ENCODE measurements at places on chromosomes 3 and 15.

DNA sequence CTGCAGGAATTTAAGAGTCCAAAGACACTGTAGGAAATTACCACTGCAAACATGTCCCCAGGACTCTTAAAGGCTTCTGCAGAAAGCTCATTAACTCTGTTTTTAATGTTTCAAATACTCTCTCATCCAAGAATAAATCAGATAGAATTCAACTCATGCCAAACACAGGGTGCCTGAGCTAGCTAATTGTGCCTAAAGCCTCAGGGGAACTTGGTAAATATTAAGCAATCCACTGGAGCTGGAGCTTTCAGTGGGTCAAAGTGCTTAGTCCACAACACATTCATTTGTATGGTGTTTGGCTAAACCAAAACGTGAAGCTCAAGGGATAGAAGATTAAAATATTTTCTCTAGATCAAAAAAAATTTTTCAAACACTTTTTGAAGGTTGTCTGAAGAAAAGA is 131.4 kb downstream of the THRB start:
- DNase-seq = no peak

GRCh38 chr15:40347559-40348473 is 3.0 kb upstream of the PHGR1 start:
- no peak for DNase-seq

DNA sequence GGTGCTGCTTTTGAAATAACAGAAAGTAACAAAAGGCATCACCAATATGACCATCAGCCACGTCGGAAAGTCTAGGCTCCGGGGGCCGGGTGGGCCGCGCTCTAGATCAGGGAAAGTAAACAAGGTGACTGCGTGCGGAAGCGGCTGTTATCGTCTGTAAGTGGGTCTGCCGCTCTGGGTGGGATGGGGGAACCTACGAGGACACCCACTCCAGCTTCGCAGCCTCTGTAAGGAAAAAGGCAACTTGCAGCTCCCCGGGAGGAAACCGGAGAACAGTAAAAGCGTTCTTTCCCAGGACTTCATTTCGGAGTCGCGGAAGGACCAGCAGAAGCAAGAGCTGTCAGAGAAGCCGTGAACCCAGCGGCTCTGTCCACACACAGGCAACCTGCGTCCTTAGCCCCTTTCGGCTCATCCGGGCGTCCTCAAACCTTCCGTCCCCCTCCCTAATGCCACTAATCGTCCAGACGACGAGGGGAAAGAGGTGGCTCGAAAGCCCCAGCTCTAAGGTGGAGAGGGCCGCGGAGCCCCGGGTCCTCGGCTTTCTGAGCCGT is 461 bp downstream of the XRN1 start:
- DNase-seq = peak; percentile 65

DNA sequence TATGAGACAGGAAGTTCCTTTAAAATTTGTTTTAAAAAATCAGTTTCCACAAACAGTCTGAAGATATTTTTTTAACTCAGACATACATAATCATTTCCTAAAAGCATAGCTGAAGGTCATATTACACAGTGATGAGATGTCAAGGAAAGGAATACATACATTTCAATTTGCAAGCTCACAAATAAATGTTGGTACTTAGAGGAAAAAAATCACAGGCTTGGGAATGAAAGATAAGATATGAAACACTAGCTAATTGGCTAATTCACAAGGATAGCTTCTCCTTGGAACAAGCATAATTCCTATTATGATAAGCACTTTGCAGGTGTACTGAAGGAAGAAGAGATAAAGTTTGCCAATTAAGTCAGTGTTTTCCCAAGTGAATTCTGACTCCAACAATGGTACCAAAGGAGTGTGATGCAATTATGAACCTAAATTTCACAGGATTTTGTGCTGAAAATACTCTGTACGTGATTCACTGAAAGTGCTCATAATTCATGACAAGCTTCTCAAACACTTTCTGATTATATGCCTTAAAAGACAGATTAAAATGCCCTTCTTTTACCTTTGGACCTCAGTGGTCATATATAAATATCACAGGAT is 112.4 kb downstream of the FRMD5 start:
- DNase-seq = no peak

DNA sequence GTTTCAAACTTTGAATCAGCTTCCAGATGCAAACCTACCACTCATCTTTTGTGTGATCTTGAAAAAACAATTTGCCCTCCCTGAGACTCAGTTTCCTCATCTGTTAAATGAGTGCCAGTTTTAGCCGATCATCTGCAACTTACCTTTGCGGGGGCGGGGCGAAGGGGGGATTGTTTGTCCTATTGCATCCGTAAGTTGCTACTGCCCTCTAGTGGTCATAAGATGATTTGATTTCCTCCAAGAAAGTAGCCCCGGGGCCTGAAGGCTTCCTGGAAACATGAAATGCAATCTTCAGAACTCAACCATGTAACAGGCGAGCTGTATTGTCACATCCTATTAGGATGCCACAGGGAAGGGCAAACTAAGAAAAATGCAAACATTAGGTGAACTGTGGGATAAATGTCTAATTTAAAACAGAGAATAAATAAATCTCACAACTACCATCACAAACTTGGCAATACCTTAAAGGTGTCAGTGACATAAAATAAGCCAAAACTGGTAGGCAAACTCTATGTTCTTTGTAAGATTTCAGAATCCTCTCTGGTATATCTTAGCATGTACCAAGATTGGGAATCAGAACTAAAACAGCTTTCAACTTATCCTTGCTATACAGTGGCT is 63.5 kb upstream of the CLDN18 start:
- DNase-seq = peak; percentile 56

DNA sequence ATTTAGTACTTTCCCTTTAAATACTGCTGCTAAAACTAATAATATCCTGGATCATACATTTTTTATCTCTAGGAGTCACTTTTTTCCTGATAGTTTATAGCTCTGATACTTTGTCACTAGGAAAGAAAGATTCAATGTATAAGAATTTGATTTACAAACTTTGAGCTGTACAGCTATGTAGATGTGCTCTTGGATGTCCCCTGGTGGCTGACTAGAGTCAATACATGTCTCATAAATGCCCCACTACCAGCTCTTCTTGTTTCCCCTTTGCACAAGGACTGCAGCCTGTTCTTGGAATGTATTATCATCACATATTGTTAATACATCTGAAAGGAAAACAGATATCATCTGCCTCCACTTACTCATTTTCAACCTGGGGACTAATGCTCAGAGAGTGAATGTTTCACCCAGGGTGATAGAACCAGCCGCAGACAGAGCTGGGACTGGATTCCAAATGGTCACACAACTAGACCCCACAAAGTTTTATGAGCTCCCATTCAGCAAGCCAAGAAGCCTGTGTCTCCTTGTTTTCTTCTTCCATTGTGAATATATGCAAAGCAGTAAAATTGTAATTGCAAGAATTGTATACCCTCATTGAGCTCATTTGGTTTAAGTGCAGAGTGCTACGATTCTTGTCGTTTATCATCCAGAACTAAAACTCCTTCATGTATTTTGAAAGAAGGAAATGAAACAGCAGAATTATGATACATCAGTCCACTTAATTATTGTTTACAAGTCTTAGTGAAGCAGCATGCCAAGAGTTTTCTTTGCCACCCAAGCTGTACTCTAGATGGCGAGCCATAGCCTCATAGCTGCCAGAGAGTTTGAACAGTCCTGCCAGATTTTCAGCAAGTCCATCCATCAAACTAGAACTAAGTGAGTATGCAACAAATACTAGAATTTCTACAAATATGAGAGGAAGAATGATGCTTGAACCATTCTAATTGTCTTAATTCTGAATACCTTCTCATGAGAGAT is 261.6 kb upstream of the LMCD1 start:
- peak; percentile 49 for DNase-seq

- no peak for DNase-seq
These were observed 297.9 kb downstream of the RYR3 start for GRCh38 chr15:33608714-33609113.

- no peak for DNase-seq
These were observed 13.1 kb downstream of the RYK start for GRCh38 chr3:134237454-134238145.

GRCh38 chr3:143771939-143772338 is 76.3 kb downstream of the SLC9A9 start:
- DNase-seq = no peak

- DNase-seq = no peak
These were observed 11.1 kb downstream of the RAD18 start for GRCh38 chr3:8952130-8952529.

DNA sequence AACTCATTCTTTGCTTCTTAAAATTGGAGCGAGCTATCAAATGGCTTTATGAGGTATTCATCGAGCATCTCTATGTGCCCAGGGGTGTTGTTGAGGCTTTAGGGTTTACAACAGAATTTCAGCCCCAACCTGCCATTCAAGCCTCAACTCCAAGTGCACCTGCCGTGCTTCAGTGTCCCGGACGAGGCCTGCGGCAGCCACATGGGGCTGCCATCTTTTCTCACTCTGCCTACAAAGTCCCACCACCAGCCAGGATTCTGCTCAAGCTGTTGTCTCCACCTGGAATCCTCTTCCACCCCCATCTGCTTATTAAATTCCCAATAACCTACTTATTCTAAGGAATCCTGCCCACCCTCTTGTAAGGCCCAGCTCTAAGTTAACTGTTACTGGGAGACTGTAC is 242.4 kb downstream of the OPA1 start:
- no peak for DNase-seq

- DNase-seq = peak; percentile 7
These were observed 173.6 kb upstream of the PROK2 start for GRCh38 chr3:71958533-71958932.

DNA sequence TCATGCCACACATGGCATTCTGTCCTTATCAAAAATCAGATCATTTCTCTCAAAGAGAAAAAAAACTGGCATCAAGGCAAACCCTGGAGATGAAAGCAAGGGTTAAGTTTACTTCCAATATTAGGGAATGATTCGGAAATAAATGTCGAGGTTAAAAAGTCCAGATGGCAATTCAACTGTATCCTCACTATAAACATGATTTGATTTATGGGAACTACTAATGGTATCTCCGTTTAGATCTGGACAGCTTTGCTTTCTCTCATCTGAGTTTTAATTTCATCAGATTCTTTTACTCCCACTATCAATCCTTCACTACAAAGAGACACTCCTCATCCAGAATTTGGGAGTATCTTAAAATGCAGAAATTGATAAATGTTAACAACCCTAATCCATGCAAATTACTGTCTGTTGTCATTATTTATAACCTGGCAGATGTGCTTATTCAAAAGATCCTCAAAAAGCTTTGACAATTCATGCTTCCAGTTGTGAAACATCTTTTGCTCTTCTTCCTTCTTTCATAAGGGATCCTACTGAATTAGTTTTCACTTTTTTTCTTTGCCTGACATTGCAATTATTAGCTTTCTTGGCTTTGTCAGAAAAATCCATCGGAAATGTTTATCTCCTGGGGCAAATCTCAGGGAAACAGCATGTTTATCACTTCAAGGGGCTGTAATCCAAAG is 903.2 kb downstream of the MCTP2 start:
- peak; percentile 76 for DNase-seq

DNA sequence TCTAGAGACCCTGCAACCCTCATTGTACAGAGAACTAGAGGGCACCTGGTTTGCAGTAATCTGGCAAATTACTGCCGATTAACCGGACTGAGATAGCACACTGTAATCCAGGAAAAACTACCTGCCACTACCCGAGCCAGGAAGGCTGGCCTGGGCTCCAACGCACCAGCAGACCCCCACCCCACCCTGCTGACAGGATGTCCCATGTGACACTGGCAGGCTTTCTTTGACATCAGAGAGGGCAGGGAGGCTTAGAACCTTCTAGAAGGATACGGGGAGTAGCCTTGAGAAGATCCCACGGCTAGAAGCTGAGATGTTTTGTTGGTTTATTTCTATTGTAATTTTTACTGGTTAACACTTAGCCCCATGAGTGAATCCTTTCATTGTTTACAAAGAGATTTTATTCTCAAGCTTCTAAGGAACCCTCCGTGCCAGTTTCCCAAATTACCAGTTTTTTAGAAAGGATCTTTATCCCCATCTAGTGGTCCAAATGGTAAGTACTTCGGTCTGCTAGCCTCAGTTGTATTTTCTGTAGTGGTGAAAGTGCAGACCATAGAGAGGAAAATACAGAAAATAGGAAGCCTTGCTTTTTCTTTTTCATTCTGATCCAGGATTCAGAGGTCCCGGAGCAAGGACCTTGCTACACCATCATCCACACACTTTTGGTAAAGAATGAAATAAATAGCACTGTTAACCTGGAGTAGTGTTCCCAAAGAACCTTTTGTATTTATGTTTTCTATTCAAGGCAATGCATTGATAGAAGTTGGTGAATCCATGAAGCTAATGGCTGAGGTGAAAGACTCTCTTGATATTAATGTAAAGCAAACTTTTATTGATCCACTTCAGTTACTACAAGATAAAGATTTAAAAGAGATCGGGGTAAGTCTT is 81.9 kb upstream of the ADAMTSL3 start:
- DNase-seq = peak; percentile 49

GRCh38 chr3:154898443-154898842 is 181.7 kb upstream of the MME start:
- peak; percentile 9 for DNase-seq

GRCh38 chr3:48247401-48247811 is 6.5 kb downstream of the ZNF589 start:
- peak; percentile 79 for DNase-seq

GRCh38 chr3:125470671-125471070 is 49.3 kb downstream of the SNX4 start:
- DNase-seq = no peak

DNA sequence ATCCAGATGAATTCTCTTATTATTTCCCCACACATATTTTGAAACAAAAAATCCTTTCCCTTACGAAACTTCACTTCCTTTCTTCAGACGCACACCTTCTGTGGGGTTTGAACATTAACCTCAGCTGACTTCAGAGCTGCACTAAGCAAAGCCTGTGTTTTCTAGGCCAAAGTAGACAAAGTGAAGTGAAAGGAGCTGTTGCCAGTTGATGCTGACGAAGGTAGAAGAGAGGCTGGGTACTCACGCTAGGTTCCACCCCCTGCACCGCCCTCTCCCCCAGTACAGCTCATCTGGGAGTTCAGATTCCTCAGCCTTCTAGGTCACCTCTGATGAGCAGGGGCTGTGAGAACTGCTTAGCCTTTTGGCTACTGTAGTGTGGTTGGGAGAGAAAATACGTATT is 24.1 kb downstream of the DUT start:
- DNase-seq = no peak

DNA sequence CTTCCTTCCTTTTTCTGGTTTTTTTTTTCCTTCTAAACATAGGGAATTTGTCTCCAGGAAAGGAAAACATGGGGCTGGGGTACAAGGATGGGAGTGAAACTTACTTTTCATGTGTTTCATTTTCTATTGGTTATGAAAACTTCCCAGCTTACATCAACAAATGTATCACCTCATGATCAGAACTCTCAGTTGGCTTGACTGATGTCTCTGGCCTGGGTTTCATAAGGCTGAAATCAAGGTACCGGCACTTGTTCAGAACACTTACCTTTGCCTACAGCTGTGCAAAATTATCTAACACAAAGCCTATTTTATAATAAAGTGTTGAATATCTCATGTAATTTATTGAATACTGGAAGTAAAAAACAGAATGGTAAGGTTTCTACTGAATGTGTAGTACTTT is 91.8 kb upstream of the STT3B start:
- DNase-seq = no peak

- peak; percentile 54 for DNase-seq
These were observed 18.4 kb downstream of the ITGA11 start for GRCh38 chr15:68413363-68414205.

GRCh38 chr3:18349197-18349798 is 75.8 kb downstream of the SATB1 start:
- DNase-seq = no peak
